ENCODE measurements at places on chromosomes 3 and 15.

GRCh38 chr15:27784107-27784506 is 315.0 kb downstream of the OCA2 start:
- DNase-seq, result no peak

GRCh38 chr3:55631766-55632331 is 144.7 kb upstream of the WNT5A start:
- no peak for DNase-seq

DNA sequence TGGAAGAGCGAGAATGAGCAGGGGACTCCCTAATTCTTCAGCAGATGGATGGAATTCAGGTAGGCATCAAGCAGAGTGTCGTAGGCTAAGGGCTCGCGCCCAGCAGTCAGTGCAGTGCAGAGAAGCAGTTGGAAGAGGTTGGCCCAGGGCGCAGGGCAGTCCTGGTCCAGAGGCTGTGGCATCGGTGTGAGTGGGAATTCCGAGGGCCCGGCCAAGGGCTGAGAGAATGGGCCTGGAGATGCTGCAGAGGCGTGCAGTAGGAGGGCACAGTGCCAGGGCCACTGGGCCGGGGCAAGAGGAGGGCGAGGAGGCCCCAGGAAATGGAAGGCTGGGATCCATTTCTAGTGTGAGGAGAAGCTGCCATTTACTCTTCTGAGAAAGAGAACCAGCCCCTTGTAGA is 74.4 kb downstream of the AAGAB start:
- no peak for DNase-seq

- DNase-seq, result no peak
Observed at GRCh38 chr3:135920275-135920674, 45.3 kb upstream of the PPP2R3A start.

GRCh38 chr3:129783470-129783869 is 110.0 kb downstream of the TMCC1 start:
- DNase-seq, result no peak

GRCh38 chr3:45628746-45629145 is 34.2 kb downstream of the LIMD1 start:
- DNase-seq, result no peak

DNA sequence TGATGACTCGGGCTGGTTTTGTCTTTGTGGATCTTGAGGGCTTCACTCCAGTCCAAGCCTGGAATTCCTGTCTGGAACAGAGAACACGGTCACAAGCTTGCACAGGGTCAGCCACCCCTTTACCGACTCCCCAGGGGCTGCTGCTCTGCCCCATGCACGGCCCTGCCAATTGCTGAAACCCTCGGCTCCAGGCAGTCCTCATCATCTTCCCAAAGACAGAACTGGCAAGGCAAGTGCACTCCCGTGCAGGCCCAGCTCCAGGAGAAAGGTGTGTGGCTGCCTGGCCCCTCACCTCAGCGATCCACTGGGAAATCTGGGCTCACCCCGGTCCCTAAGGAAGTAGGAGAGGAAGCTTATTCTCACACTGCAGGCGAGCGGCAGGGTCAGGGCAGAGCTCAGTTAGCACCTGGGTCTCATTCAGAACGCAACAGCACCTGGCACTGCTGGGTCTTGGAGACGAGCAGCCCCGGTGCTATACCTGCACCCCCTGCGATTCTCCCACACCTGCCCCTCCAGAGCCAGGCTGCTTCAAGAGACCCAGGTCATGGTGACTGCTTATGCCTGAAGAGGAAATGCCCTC is 7.2 kb downstream of the MAP6D1 start:
- no peak for DNase-seq

DNA sequence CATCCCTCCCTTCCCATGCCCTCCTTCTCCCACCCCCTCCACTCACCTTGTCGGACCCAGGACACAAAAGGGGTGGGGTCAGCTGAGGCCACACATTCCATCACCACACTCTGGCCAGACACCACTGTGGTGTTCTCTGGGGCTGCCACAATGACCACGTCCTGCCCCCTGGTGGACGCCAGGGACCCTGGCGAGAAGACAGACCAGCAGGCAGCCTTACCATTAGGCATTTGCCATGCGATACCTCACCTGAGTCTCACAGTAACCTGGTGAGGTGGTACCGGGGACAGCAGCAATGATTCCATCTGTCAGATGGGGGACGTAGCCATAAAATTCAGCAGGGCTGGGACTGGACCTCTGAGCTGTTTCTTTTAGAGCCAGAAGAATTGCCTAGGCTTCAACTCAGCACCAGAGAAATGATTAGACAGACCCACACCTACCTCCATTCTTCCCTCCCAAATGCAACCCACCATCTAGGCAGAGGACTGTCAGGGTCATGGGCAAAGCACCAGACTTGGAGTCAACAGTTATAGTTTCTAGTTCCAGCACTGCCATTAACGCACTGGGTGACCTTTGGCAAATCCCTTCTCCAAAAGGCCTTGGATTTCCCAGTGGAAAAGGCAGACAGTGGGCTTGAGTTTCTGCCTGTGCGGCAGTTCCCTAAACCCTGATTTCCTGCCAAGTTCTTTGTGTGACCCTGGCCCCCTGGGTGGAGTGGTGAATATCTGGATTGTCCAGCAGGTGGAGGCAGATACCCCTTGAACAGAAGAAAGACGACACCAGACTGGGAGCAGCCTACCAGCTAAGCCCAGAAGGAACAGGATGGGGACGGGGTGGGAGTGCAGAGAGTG is 21.8 kb downstream of the IGDCC4 start:
- DNase-seq, result peak; percentile 17

DNA sequence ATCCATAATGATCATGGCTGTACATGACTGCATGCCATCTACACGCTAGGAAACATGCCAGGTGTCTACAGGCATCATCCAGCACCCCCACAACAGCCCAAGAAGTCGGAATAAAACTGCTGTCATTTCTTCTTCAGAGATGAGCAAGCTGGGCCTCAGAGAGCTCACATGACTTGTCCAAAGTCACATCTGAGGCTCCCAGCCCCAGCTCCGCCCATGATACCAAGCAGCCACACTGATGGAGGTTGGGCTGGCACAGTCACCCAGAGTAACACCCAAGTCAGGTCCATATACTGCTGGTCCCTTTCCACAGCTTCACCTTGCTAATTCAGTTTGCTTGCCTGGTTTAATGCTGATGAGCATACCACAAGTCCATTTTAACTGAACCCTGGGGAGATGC is 116.6 kb downstream of the SEC22A start:
- DNase-seq, result no peak

GRCh38 chr3:48747015-48747615 is 30.1 kb upstream of the IP6K2 start:
- no peak for DNase-seq

DNA sequence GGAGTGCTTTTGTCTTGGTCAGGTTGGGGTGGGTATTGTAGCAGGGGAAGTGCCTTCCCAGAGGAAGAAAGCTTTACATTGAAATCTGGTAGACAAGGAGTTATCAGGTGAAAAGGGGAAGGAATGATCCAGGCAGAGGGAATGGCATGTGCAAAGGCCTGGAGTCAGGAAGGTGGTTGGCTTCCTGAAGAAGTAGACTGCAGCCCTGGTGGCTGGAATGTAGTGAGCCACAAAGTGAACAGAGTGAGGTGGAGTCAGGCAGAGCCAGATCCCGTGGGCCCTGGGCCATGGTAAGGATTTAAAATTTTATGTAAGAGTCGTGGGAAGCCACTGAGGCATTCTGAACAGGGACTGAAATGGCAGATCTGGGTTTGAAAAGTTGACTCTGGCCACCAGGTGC is 58.3 kb downstream of the RAB11A start:
- DNase-seq, result no peak

DNA sequence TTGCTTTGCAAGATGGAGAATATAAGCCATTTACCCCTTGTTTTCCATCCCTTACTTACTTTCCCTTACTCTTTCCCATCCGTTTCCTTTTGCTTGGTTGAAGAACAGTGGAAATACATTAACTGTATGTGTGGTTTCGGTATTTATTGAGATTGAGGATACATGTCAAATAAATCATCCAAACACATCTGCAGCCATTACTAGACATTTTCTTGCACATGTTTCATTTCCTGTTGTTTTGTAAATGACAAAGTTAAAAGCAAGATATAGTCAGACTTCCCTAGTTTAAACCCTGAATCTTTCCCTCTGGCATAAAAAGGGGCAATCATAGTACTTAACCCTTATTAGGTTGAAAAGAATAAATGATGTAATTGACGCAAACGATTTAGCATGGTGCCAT is 82.1 kb upstream of the BCHE start:
- DNase-seq, result no peak

DNA sequence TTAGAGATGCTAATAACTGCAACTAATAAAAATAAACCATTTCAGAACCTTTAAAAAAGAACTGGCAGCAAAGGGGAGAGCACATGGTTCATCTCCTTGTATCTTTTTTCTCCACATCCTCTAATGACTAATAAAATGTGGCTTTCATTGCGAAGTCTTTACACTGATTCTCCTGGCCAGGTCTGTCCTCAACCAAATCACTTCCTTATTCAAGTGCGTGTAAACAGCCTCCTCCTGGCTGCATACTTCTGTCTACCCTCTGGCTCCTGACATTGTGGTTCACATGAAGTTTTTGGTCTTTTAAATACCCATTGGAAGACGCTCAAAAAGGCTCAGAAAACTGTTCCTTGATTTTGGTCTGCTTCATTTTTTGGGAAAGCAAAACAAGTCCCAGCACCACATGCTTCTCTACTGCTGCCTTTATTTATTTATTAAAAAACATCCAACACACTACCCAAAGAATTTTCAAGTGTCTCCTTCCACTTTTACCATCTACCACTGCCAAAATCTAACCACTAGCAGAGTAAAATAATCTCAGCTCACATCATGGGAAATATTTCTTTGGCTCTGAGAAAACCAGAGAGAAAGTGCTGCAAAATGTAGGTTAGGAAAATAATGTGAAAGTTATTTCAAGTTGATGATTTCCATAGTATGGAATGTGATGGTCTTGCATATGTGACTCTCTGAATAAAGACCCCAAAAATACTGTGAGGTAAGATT is 85.1 kb downstream of the EFL1 start:
- DNase-seq, result no peak

DNA sequence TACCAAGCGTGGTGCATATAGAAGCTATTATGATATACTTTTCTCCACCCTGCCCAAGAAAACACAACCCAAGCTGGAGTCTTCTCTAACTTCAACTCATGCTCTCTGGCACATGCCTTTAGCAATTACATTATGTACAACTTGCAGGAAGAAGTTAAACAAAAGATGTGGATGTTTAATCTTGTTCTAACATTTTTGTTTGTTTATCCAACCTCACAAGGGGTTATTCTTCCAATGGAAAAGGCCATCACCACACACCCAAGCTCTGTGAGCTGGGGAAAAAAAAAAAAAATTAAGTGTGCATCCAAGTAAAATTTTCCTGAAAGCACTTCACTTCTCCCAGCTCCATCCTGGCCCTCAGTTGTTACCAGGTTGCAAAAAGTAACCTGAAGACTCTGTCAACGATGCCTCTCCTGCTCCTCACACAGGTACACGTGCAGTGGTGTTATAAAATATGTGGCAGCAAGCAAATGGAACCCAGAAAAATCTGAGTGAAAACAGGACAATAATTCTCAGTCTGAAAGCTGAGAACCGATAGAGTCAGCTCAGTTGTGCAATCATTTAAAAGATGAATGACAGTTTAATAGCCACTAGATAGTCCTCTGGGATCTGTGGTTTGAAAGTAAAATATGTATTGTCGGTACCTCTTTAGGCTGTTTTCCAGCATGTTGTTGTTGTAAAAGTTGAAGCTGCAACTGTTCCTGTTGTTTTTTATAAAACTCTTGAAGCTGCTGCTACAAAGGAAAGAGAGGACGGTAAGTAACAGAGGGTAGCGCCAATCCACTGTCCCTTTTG is 531.4 kb downstream of the FOXP1 start:
- no peak for DNase-seq

GRCh38 chr15:69825941-69826818 is 271.5 kb downstream of the TLE3 start:
- DNase-seq, result no peak

DNA sequence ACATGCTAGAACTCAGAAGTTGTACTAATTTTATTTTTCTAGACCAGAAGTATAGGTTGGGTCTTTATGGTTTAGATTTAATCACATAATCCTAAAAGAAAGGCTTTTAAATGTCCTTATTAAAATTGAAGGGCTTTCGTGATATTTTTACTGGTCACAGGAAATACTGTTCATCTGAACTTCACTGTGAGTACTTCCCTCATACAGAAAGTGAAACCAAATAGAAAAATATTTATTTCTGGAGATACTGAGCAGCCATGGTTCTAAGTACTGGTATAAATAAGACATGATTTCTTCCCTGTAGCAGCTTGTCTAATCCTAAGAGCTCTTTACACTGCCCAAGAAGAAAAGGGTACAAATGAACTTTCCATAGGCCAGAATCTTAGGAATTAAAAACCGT is 2.0 kb downstream of the SNRK start:
- DNase-seq, result no peak

DNA sequence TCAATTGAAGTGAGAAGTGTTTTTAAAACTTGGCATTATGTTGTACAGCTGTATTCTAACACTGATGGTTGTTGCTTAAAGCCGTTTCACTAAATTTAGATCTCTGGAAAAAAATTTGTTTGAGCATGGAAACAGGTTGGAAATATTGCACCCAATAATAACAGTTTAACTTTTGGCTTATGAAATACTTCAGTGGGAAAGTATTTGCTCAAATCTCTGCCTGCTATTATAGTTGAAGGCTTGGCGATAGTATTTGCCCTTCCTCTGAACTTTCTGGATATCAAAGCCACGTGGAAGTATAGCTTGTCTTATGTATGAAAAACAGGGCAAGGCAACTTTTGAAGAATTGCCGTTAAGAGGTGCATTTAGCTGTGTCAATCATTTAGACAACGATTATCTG is 270.3 kb upstream of the LRRFIP2 start:
- no peak for DNase-seq

- no peak for DNase-seq
Observed at GRCh38 chr3:156664831-156665178, 9.6 kb upstream of the TIPARP start.

- no peak for DNase-seq
Observed at GRCh38 chr3:189146848-189147247, 24.9 kb upstream of the TPRG1 start.

GRCh38 chr3:13565581-13566452 is 16.9 kb downstream of the FBLN2 start:
- DNase-seq, result no peak

DNA sequence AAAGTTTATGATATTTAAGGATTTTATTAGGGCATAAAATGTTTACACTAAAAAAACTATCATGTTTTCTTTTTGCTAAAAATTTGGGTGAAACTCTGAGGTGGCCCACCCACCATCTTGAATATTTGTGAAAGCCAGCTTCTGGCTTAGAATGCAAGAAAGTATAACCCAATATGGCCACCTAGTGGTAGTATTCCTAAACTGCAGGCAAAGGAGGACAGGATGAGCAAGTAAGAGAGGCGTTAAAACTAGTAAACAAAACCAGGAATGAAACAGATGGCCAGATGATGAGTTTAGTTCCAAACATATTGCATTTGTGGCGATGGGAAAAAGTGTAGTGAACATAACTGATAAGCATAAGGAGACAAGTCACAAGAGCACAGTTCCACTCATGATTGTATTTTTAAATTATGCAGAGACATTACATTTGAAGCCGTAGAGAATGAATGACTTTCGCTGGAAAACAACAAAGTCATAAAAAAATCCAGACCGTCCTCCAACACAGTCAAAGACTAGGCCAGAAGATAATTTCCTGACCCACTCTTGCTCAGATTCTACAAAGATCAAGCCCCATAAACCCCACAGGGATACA is 103.3 kb upstream of the PRTG start:
- no peak for DNase-seq

- no peak for DNase-seq
Observed at GRCh38 chr3:169456900-169457299, 206.6 kb downstream of the MECOM start.

Measured in activated CD4-positive, alpha-beta T cell treated with anti-CD3 and anti-CD28 coated beads for 1 hour (primary cell).